Endodermal cell (in vitro differentiated cells): ENCODE measurements at places on chromosomes 1 and 21. TPM values are rescaled to one million over a fixed set of nuclear protein-coding genes. Genes with fewer than 3 reads are reported as not detected.

- DNase-seq: no peak
These were observed 46.2 kb downstream of the DISP1 start for GRCh38 chr1:222861062-222861461.

The PLA2G2D gene
- total RNA-seq: not detected in 2 replicates

- DNase-seq: no peak
These were observed 17.0 kb downstream of the CD34 start for GRCh38 chr1:207893737-207894582.

DNA sequence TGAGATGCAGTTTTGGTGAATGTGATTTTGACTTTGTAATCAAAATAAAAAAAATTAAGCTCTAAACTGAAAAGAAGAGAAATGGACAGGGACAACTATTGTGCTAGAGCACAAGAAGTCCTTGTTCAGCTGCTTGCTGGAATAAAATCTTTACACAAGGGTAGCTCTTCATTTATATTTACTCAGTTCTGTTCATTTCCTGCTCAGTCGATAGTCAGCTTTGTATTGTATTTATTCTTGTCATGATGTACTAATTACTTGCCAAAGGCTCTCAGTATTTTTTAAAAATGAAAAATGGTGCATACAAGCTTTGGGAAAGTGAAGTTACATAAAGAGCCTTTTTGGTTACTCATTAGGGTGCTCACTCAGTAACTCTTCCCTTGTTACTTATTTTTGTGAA, 17.8 kb downstream of the F5 start:
- DNase-seq: no peak

DNA sequence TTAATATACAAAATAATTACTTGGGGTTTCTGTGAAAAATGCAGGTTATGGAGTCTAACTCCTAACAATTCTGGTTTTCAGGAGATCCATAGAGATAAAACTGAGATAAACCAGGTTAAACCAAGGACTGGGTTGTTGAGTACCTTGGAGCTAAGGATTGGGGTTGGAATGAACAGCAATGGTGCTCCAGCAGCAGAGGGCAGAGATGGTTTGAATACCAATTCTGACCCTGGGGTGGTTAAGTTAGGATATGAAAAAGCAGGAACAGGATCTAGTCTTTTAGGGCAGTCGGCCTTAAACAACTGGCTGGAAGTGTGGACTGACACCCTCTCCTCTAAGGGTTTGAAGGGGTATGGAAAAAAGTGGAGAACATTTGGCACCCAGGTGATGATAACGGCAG, 53.0 kb downstream of the UROD start:
- DNase-seq: no peak

DNA sequence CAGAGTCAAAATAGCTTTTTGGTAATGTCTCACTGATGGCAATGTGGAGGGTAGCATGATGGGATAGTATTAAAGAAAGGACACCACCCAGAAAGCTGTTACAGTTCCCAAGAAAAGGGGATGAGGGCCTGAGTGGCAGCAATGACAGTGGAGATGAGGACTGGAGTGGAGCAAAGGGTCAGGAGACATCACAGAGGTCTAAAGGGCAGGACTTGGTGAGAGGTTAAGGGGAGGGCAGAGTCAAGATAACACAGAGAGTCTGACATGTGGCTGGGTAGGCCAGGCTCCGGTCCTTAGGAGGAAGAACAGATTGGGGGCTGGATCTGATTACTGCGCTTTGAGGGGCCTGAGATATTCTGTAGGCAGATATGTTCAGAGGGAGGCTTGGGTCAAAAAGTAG, 19.3 kb downstream of the ELF3 start:
- no peak for DNase-seq
